ENCODE measurements at places on chromosomes 11 and 22.

DNA sequence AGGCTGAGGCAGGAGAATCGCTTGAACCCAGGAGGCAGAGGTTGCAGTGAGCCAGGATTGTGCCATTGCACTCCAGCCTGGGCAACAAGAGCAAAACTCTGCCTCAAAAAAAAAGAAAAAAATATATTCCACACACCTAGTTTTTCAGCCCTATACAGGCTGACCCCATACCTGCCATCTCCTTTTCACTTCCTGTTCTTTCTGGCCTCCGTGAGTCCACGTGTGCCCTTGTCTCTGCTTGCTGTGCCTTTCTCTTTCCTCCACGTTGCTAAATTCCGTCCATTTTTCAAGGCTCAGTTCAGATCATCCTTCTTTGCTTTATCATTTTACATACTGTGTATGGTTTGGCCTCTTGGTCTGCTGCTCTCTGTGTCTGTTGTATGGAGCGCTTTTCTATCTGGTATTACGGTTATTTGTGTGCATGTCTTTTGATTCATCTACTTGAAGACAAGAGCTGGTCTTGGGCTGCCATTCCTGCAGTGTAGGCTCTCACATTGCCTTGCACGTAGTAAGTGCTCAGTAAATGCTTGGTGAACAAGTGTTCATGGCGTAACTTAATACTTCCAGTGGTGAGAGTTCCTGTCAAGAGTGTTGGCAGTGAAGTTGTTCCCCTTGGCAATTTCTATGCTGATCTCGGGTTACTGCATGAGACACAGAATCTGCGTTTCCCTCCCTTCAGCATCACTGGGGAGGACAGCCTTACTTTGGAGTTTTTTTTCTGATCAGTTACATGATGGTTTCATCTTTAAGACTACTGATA is 57.5 kb downstream of the PTPRJ start:
- DNase-seq: no peak

DNA sequence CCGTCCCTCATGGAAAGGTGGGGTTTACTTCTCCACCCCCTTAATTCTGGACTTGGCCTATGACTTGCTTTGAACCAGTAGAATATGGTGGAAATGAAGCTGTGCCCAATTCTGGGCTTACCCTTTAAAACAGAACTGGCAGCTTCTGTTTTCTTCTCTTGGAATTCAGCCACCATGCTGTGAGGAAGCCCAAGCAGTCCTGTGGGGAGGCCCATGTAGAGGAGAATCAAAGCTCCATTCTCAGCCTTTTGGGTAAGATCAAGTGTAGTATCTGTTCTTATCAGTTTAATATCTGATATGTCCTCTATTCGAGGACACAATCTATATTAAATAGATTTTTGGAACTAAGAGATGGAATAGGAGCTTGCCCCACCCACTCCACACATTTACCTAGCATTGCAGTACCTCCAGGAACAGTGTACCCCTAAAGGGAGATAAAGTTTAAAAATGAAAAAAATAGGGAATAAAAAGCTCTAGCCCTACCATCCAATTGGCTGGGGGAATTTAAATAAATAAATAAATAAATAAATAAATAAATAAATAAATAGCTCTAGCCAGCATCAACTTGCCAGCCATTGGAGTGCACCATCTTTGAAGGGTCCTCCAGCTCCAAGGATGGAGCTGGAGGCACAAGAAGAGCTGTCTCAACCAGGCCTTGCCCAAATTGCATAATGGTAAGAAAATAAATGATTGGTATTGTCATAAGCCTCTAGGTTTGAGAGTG is 13.2 kb upstream of the SYVN1 start:
- no peak for DNase-seq

DNA sequence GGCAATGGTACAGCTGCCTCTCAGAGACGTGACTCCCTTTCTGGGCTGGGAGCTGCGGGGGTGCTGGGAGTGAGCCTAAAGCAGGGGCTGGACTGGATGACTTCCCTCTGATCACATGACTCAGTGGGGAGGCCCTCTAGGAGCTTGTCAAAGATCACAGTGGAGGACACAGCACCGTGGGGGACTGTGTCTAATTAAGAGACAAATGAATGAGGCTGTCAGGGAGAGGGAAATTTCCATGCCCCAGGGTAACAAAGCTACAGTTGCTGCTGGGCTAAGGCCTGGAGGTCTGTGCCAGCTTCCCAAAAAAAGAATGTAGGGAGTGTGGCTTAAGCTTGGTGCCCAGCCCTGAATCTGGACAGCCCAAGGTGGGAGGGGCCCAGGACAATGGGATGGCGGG is 262.8 kb upstream of the PLET1 start:
- no peak for DNase-seq

- no peak for DNase-seq
These were observed 65.6 kb downstream of the LDLRAD3 start for GRCh38 chr11:36009473-36009872.

Measured in stimulated activated CD8-positive, alpha-beta memory T cell treated with anti-CD3 and anti-CD28 coated beads, Interleukin-15, amount 100 ng/mL, for 1 hour (primary cell).